ENCODE measurements at places on chromosomes 11 and 22.

DNA sequence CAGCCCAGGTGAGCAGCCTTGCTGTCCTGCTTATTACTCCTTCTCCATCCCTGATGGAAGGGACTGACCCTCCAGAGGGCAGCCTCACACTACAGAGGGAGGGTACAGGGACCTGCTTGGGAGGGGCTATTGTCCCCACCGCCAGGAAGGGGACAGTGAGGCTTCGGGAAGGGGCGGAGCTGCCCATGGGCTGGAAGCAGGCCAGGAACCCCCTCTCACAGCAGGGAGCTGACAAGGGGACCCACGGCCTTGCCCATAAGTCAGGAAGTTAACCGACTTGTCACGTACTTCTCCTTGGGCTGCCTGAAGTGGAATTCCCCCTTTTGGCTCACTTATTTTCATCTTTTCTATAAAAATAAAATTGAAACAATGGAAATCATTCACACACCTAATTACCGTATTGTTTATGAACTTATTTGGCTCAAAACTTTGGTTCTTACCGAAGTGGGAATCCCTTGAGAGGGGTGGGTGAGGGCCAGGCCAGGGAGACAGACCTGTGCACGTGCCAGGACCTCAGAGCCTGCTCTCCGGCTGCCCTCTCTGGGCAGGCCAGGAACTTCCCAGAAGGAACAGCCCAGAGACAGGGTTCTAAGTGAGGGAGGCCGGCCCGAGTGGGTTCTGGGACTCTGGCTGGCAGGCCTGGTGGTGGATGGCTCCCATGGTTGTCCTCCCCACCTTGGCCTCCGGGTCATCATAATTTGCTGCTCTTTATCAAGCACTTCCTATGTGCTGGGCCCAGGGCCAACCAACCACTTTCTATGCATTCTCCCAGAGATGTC lies 5.8 kb downstream of the MGAT3 start:
- DNase-seq, result no peak

- no peak for DNase-seq
Measured at GRCh38 chr11:117979481-117980211, 6.5 kb upstream of the IL10RA start.

- no peak for DNase-seq
Measured at GRCh38 chr11:2724653-2725367, 25.0 kb upstream of the KCNQ1OT1 start.

GRCh38 chr11:72972496-72973128 lies 158.4 kb downstream of the ATG16L2 start:
- DNase-seq, result no peak

DNA sequence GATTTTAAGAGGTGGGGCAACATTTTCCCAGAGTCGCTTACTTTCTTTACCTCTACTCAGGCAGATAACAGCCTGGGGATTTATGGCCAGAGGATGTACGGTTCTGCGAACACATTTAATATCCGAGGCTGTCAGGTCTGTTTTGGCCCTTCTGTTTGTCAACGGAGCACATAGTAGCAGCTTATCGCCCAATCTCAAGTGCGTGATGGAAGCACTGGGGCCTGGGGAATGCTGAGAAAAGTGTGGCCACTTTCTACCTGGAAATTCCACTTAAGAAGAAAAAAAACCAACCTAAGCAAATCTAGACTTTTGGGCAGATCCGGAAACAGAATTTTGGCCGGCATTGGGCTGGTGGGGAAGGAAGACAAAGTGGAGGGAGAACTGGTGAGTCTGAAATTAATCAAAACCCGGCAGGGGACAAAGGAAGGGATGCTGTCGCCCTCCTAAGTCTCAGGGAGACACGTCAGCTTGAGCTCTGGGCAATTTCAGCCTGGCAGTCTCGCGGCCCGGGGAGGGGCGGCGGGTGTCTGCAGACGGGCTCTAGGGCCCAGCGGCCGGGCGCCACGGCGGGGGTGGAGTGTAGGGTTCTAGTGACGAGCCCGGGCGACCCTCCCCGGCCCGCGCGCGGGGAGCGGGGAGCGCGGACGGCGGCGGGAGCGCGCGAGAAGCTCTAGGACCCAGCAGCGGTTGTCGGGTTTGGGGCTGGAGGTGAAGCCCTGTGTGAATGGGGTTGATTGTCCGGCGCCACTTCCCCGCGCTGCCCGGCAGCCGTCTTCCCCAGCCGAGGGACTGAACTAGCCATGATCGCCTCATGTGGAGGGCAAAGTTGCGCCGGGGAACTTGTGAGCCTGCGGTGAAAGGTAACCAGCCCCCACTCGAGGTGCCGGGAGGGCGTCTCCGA lies at the start of gene AMOTL1:
TSS of gene AMOTL1 (plus strand) at position 656 of the 901 bp plus-strand sequence. CDS start at position 812, 156 bp downstream.
- DNase-seq, result no peak

DNA sequence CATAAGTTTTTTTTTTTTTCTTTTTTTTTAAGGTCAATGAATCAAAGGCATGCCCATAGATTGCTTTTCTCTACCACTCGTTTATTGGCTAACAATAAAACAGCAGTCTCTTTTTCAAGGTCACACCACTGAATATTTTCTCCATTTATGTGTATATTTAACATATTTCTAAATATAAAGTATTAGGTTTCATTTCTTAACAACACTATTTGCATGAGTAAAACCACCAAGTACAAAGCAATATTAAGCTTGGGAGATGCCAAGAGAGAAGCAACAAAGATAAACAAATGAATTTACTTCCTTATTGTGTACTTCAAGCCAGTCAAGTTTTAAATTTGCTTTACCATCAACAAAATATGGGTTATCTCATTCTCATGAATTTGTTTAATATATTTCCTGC lies 708.9 kb upstream of the CCDC179 start:
- no peak for DNase-seq

DNA sequence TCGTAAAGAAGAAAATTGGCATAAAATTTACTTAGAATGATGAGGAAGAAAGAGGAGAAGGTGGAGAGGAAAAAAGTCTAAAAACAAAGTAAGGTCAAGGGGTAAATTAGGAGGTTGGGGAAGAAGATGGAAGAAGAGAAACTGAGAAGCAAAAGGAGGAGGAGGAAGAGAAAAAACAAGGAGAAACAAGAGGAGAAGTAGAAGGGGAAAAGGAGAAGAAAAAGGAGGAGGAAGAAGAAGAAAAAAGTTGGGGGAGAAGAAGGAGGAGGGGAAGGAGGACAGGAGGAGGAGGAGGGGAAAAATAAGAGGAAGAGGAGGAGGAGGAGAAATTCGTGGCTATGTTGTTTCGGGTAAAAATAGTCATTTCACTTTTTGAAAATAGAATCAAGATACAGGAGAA lies 42.4 kb downstream of the IL10RA start:
- DNase-seq, result no peak

DNA sequence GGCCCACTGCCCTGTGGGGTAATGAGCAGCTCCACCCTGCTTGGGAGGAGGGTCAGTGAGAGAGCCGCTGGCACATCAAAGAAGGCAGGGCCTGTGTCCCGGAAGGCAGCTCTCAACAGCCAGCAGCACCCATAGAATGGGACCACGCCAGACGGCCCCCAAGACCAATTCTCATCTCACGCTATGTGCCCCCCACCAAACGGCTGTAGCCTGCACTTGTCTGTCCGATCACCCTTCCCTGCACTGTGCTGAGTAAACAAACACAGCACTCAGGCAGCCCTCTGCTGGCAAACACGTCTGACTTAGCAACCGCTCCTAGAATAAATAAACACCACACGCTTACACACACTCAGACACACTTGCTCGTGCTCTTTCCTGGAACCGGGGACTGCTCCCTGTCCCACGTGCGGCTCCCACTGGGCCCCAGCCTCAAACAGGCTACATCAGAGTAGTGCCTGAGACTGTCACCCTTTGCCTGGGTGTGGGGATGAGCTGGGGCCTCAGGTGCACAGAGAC lies 53.2 kb upstream of the CDON start:
- no peak for DNase-seq

GRCh38 chr22:26431261-26431995 lies 2.4 kb downstream of the ASPHD2 start:
- no peak for DNase-seq

GRCh38 chr22:22359465-22359864 lies 114.9 kb downstream of the VPREB1 start:
- no peak for DNase-seq

GRCh38 chr22:43561415-43562178 lies 149.8 kb downstream of the MPPED1 start:
- DNase-seq, result no peak

DNA sequence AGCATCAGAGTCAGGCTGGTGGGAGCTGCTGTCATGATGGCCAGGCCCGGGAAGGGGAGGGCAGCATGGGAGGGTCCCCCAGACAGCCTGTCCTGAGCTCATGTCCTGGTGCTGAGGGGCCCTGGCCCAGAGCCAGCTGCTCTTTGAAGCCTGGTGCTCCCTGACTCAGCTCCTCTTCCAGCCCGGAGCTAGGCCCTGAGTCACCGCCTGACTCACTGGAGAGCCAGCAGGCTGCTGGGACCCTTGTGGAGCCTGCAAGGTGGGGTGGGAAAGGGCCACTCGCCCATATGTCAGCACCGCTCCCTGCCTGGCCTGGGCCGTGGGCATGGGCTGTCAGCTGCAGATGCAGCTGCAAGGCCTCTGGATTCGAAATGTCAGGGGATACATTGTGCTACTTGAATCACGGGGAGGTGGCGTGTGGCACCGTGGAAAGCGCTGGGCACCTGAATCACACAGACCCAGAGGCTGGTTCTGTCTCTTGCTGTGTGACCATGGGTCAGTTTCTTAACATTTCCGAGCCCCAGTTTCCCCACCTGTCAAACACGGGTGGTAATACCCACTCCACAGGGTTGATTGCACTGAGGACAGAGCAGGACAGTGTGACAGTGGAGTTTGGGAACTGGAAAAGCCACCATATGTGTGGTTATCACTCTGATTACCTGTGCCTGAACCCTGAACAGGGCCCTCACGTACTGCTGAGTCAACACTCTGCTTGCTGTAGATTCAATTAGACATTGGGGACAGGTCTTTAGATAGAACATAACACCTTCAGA lies 4.4 kb downstream of the CACNA1I start:
- DNase-seq, result no peak

DNA sequence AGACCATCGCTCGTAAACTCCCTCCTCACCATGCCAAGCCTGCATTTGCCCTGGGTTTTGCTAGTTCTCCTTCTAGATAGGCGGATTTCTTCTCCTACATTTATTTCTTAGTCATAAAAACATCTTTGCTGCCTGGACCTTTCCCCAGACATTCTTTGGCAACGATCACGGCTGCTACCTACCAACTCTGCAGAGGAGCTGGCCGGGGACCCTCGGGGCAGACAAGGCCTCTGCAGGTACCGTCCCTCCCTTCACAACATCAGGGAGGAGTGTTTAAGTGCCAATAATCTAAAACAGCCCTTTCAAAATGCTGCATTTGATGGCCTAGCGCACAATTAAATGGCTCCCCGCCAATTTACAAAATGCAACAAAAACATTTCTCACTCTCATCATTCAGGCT lies 34.4 kb downstream of the BRD1 start:
- no peak for DNase-seq

GRCh38 chr11:2586793-2587131 lies 113.0 kb downstream of the KCNQ1OT1 start:
- DNase-seq, result no peak

GRCh38 chr11:78795621-78796261 lies 221.1 kb upstream of the NARS2 start:
- DNase-seq, result no peak

DNA sequence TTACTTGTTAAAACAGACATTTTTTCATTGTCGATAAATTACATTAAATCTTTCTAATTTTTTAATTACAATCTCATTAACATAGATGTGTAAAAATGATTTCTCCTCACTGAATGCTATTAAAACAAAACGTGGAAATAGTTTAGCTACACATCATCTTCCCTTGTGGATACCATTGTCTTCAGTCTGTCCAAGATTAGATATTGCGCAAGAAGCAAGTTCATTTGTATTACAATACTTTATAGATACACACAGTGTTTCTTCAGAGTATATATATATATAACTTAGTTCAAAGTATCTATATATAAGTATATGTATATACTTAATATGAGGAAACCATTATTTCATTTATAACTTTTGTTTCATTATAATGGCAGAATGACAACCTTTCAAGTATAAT lies 883.3 kb upstream of the CNTN5 start:
- no peak for DNase-seq

DNA sequence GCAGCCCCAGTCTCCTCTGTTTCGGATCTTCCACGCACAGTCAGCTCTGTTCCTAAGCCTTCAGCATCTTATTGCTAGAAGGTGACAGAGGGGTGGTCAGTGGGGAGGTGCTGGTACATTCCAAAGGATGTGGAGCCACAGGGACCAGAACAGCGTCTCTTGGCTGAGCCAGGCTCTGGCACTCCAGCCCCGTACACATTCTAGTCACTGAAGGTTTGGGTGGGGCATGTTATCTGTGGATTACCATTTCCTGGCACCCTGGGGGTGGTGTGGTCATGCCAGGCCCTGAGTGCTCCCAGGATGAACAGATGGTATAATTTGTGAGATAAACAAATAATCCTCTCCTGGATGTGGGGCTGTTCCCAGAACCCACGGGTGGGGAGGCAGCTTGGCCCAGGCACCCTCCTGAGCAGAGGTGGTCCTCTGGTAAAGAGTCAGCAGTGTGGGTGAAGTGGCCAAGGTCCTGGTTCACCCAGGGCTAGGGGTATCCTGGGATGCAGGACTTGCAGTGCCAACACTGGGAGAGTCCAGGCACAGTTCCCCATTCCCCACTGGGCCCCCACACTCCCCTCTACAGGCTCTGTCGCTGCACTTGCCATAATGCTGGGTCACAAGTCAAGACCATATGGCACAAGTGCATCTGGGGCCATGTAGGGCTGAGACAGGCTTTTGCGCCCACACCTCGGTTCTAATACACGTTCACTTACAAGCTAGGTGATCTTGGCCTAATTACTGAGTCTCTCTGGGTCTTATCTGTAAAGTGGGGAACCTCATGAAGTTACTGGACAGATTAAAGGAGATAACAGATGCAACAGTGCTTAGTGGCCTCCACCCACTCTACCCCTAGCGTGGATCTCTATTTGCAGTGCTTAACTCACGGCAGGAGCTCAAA lies 33.0 kb downstream of the DKK3 start:
- DNase-seq, result no peak

DNA sequence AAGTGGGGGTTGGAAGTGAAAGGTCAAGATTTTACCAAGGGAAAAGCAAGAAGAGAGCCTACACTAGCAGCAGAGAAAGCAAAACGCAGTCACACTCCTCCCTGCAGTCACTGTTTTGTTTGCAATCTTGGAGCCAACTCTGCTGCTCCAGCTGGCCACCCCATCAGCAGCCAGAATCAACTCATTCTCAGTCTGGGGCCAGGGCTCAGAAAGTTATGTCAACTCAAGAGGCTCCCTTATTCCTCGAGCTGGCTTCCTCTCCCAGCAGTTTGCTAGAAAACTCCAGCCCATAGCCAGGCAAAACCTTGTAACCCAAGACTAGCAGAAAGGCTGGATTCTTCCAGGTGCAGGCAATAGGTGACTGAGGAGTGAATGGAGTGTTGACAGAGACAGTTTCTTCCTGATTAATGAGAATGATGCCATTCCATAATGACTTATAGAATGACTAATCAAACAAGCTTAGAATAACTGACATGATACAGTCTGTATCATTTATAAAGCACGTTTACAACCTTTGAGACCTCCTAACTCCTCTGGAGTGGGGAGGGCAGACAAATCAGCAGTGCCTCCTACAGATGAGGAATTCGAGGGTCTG lies 53.4 kb downstream of the P4HA3 start:
- no peak for DNase-seq

DNA sequence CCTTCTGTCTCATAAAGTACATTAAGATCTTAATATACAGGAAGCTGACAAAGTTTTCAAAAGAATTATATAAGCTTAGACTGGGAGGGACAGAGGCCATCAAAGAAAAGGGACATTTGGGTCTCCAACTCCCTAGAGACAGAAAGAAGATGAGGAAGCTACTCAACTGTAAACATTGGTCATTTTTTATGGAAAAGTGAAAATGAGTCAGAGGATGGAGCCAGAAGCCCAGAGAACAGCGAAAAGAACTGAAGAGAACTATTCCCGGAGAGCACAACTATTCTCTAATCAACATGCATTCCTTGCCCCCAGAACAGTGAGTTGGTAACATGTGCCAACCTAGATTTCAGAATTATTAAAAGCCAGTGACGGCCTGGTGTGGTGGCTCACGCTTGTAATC lies 779.3 kb downstream of the DLG2 start:
- DNase-seq, result no peak
